ENCODE measurements at places on chromosomes 6 and 20. TPM values are rescaled to one million over a fixed set of nuclear protein-coding genes. Genes with fewer than 3 reads are reported as not detected.

- DNase-seq: no peak
Observed at GRCh38 chr6:47789553-47789952, 7.7 kb downstream of the OPN5 start.

DNA sequence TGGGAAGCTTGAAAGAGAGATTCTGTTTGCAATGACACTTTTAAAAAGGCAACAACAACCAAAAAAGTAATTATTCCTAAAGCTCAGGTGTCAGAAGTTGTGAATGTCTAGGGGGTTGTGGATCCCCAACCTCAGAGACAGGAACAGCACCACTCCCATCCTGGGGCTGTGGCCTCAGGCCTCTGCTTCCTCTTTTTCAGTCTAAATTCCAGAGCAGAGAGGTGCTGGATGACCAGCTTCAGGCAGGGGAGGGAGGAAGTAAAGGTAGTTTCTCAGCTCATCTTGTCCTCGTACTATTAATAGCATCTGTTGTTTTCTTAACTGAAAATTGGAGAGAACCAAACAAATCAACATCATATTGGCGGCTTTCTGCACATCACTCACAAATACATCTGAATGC lies 8.3 kb downstream of the NT5E start:
- DNase-seq: no peak

- no peak for DNase-seq
Observed at GRCh38 chr6:167116109-167116837, 6.6 kb upstream of the CCR6 start.

DNA sequence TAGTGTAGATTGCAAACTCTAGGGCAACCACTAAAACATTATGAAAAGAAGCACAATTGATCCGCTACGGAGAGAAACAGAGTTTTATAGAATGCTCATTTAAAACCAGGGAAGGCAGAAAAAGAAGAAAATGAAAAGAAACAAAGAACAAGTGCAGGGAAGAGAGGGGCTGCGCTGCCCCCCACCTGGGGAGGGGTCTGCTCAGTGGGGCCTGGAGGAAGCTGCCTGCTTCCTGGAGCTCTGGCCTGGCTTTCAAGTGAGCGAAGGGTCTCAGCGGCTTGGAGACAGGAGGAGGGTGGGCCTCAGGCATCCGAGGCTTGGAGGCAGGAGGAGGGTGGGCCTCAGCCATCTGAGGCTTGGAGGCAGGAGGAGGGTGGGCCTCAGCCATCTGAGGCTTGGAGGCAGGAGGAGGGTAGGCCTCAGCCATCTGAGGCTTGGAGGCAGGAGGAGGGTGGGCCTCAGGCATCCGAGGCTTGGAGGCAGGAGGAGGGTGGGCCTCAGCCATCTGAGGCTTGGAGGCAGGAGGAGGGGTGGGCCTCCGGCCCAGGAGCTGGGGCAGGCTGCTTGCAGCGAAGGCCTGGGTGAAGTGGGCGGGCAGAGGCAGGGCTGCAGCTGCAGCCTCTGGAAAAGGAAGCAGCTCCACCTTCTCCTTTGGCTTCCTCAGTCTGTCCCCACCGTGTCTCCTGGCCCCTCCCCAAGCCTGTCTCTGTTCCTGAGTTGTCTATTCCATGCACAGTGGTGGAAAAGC lies 406.3 kb downstream of the TAF4 start:
- DNase-seq: no peak

DNA sequence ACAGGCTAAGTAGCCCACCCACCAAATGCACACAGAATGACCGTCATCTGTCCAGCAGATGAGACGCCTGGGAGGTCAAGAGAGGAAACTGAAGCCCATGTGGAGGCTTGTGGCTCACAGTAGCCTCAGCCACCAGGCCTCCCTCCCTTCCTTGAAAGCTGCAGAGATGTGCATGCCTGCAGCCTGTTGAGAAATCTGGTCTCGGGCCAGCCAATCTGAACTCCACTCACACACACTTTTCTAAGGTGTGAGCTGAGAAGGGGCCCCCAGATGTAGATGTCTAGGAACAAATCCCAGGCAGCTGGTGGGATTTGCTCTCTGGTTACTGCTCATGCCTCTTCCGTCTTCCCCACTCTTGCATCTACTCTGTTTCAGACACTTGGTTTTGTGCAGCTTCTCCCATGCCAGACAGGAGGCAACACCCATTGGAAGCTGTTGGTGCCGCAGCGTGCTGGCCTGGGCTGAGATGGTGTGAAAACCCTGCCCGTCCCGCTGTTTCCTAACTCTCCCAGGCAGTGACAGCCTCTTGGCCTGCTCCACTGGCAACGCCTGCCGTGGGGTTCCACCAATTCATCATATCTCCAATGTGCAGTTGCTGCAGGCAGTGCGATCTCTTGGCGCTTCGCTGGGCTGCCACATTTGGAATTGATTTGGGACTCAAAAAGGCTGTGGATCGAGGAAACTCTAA lies 24.1 kb upstream of the PAX1 start:
- DNase-seq: no peak

Gene LY6G6F
- not detected for total RNA-seq

DNA sequence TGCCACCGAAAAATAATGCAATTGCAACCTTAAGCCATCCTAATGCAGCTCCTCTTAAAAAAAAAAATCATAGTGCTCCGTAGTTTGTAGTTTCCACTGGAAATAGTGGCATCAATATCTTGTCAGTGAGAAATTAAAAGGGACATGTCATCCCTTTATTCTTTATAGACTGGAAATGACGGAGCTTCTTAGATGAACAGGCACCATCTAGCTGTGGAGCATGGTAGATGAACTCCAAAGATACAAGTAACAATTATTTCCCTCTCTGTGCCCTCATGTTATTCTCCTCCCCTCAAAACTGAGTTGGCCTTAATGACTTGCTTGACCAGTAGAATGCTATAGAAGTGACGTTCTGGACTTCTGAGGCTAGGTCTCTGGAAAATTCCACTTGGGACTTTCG lies 268.1 kb upstream of the SPTLC3 start:
- DNase-seq: no peak

Gene TSHZ2
- 5.4 TPM for total RNA-seq

Gene XKR7
- not detected for total RNA-seq

Gene HLA-G
- not detected for total RNA-seq

DNA sequence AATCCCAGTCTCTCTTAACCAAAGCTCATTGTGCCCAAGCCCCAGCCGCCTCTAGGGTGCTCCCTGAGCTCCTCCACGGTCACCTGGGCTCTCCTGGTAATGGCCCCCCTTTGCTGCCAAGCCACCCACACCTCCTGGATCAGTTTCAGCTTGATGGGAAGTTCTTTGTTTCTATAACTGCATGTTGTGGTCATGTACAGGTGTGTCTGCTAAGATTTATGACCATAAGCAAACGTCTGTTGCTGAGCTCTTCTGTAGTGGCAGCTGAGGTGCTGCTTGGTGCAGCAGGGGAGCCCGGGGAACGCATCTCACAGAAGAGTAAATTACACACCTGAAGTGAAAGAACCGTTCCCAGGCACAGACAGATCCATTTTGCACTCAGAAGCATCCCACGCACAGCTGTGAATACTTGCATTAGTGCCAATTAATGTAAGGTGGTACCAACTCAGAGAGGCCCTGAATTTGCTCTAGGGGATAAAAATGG lies 194.6 kb upstream of the ARID1B start:
- peak; percentile 43 for DNase-seq

DNA sequence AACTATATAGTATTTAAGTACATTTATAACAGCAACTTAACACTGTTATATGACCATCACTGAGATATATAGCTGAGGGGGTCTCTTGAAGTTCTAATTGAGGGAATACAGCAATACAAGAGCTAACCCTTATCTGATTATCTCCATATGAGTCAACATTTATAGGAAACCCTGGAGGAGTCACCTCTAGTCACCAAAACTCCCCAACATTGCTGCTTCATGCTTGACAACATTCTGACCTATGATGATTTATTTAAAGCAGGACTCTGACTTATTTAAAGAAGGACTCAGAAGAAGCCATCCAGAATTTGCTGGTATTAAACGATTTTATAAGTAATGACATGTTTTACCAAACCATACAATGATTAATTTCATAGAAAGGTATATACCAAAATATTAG lies 182.6 kb upstream of the NOX3 start:
- no peak for DNase-seq

DNA sequence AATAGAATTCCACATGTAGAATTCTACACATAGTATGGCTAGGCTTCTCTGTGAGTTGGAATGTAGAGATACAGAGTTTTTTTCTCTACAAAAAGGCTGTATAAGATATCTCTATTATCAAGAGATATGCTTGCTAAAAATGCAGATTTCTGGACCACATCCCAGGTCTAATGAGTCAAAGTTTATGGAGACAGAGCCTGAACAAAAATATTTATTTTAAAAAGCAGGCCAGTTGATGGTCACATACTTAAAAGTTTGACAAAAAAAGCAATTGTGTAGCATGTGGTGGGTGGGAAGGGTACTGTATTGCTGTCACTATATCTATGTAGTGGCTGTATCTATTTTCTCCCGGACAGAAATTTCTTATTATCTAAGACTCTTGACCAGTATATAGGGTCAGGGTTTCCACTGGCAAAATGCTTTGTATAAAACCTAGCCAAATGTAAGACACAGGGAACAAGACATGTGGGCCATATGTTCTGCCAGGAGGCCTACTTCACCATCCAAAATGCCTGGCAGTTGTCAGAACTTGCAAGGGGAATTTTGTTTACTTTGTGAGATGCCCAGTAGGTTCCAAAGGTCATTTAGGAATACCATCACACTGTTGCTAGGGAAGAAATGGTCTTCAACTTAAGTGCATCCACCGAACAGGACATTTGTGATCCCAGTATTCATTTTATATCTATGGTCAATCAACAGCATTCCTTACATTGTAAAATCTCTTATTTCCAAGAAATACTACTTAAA lies 60.6 kb downstream of the SHPRH start:
- no peak for DNase-seq

- DNase-seq: no peak
Observed at GRCh38 chr6:82197784-82198183, 49.8 kb downstream of the IBTK start.

- DNase-seq: peak; percentile 31
Observed at GRCh38 chr20:36572701-36573102, 695 bp upstream of the TGIF2 start.

- no peak for DNase-seq
Observed at GRCh38 chr20:33317424-33318095, 34.5 kb downstream of the BPIFB1 start.

DNA sequence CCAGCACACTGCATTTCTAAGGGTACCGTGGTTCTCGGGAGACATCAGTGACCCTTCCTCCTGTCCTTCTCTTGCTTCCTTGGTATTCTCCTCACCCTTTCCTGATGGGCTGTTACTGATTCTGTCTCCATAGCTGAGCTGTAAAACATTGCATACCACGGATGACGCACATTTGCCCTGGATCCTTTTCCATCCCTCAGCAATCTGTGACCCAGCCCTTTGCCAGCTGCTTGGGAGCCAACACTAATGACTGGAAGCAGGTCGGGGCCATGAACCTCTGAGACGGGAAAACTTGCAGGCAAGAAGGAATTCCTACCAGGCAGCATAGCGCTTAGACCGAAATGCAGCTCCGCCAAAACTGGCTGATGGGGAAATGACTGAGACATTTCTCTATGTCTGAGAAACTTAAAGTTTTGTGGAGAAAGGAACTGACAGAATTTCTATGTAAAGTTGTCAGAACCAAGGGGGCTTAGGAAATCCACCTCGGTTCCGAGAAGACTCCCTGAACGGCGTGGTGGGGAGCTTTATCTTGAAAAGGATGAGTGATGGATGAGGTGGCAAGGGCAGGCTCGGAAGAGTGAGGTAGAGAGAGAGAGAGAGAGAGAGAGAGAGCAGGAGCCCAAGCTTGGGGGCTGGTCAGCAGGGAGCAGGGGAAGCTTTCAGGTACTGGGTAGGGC lies 19.2 kb downstream of the TUBB2B start:
- DNase-seq: no peak

Gene ADGB
- total RNA-seq: 2.2 TPM

DNA sequence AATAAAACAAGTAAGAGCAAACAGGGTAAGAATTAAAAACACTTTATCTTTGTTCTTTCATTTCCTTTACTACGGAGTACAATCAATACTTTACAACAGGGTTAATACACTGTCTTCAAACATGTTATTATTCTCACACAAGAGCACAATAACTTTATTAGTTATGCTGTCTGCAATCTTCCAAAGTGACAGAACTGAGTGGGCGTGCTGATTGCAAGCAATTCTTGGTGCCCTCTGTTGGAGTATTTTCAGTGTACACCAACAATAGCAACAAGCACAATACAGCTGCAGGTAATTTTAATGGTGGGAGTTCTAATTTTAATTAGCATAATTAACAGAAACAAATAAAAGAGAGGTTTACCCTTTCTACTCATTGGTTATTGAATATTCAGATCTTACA lies 33.9 kb upstream of the PTPRK start:
- DNase-seq: no peak

GRCh38 chr6:44651604-44652003 lies 264.1 kb downstream of the CDC5L start:
- no peak for DNase-seq

Gene GSTA2
- not detected for total RNA-seq

DNA sequence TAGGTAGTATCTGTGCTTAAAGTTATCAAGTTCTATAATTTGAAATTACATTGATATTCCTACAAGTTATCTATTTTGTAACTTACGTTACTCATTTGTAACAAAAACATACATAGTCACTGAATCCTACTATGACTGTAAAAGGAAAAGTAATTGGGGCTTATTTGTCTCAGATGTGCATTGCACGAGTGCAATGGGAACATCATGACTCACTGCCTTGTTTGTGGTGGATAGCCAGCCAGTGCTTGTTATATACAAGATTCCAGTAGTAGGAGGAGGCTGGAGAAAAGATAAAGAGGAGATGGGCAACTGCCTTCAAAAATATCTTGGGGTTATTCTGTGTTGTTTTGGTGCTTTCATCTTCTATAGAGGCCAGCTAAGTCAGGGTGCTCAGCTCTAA lies 164.1 kb downstream of the RNF144B start:
- no peak for DNase-seq

- no peak for DNase-seq
Observed at GRCh38 chr6:99091985-99092384, 144.2 kb upstream of the FBXL4 start.

DNA sequence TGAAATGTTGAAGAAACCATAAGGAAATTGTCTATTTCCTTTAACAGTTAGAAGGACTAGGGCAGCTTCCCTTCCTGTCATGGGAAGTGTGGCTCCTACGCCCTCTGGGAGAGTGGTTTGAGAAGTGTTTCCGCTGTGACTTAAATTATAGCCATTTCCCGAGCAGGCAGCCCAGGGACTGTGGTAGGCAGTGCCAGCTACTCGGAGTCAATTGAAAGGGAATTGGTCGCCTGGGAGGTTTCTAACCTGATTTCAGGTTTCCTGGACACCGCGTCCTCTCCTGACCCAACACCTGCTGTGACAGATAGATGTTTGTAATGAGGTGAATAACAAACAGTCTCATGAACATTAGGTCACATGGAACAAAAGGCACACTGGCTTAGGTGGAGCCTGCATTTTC lies 256.1 kb upstream of the PLCB4 start:
- DNase-seq: no peak

- no peak for DNase-seq
Observed at GRCh38 chr6:48765352-48765961, 654.5 kb upstream of the PTCHD4 start.

Measured in transverse colon (tissue), 4 donors.